ENCODE measurements at places on chromosomes 1 and 21. TPM values are rescaled to one million over a fixed set of nuclear protein-coding genes. Genes with fewer than 3 reads are reported as not detected.

Gene DIRAS3
- total RNA-seq: 2.8 TPM

Gene OVAAL
- total RNA-seq: not detected

Gene PPOX
- total RNA-seq: 42.6 TPM

Gene VWA1
- 191 TPM for total RNA-seq

Gene GPR25
- total RNA-seq: 1.2 TPM

Gene TRMT13
- total RNA-seq: 11.7 TPM

Gene BRWD1
- 43.2 TPM for total RNA-seq

Gene KRTAP20-2
- not detected for total RNA-seq

DNA sequence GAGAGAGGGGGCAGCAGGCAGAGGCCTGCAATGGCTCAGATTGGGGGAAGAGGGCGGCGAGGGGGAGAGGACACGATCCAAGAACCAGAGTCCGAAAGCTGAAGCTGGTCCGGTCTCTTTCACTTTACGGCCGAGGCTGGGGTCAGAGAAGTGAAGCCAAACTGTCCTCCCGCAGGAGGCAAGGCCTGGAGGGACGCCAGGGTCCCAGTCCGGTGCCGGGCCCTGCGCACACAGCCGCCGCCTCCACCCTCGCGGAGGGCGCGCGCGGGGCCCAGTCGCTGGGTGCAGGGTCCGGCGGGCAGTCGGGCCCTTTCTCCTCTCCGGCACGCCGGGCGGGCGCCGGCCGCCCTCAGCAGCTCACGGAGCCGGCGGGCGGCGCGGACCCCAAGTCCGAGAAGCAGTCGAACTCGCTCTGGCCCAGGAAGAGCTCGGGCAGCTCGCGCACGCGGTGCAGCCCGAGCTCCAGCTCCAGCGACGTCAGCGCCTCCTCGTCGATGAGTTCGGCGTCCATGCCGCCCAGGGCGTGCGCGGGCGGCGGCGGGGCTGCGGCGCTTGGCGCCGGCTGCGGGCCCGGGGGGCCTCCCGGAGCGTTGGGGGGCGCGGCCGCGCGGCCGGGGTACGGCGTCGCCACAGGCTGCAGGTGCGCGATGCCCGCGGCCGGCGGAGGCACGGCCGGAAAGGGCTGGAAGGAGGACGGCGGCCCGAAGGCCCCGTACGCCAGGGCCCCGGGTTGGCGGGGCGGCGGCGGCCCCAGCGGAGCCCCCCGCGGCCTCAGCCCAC is 749 bp downstream of the CITED4 start:
- no peak for DNase-seq

DNA sequence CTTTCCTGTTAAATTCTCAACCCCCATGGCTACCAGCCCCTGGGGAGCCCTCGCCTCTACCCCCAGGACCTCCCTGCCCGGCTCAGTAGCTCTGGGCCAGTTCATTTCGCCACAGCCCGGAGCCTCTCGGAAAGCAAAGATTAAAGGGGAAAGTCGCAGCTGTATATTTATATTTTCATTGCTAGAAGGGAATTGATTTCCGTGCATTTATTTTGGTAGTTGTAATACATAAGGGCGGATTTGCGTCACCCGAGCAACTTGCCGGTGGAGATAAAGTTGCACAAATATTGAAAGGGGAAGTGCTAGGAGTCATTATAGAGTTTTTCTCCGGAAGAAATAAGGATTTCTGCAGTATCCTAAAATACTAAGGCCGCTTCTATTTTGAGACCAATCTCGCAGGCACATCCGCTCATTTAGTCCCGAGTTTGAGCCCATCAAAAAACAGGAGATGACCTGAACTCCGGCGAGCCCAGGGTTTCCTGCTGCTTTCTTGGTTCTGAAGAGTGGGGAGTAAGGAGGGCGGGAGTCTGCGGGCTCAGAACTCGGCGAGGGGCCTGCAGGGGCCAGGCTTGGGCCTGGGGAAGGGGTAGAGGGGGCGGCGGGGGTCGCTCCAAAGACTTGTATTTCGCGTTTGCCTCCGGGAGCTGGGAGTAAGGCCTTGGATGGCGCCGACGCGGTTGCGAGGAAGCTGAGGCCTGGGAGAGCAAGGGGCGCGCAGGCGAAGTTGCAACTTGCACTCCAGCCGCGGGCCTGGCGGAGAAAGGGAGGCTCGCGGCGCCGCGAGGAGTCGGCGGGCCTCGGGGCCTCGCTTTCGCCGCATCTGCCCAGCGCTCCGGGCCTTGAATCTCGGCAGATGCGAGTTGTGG is 2.5 kb upstream of the HLX start:
- DNase-seq: no peak

DNA sequence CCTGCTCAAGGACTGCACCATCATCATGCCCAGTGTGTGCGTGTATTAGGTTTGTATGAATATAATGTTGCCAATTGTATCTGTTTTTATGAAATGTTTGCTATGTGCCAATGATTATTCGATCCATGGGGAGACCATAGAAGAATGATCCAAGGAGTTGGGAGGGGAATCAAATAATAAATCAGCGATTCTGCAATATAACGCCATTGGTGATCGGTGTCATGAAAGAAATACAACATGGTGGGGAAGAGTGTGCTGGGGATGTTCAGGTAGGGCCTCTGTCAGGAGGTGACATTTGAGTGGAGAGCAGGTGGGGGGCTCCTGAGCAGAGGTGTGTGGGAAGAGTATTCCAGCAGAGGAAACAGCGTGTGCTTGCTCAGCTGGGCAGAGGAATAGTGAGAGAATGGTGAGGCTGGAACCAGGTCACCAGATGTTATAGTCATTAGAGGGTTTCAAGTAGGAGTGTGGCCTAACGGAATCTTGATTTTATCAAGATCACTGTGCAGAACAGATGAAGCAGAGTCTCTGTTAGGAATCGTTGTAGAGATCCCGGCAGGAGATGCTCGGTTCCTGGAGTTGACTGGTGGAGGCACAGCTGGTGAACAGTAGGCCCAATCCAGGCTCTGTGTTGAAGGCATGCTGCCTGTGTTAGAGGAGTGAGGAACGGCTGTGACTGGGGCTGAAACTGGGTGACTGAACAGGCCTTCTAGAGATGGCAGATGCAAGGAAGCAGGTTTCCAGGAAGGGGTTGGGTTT is 2.9 kb upstream of the ZNF496 start:
- DNase-seq: no peak

DNA sequence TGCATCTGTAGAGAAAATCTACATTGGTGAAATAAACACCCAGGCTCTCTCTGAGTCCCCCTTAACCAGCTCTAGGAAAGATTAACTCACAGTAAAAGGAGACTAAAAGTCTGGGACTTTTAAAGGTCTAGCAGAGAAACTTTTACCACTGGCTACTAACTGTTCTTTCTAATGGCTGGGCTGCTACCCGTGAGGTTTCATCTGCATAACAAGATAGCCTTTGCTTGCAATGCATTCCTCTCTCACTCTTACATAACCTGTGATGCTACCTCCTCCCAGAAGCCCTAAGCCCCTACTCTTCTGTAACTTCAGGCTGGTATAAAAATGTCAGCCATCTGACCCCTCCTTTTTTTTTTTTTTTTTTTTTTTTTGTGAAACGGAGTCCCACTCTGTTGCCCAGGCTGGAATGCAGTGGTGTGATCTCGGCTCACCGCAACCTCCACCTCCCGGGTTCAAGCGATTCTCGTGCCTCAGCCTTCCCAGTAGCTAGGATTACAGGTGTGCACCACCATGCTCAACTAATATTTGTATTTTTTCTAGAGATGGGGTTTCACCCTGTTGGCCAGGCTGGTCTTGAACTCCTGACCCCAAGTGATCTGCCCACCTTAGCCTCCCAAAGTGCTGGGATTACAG is 344.2 kb downstream of the RGS7 start:
- DNase-seq: no peak

- DNase-seq: no peak
Measured at GRCh38 chr1:116420417-116421200, 47.6 kb downstream of the ATP1A1 start.

DNA sequence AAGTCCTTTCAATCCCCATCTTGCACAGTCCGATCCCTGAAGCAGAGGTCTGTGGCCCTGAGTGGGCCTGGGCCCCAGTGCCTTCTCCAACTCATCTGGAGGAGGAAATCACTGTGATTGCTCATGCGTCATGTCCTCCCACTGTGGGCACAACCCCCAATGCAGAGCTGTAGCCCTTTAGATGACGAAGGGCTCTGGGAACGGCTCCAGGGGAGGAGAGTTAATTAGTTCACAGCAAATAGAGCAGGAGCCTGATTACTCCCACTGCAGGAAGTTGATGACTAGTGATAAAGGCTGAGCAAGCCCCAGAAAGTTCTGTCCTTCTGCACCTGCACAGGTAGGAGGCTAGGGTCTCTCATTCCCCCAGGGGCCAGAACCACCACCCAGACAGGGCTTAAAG is 111.5 kb downstream of the CCDC185 start:
- DNase-seq: no peak

- no peak for DNase-seq
Measured at GRCh38 chr1:94883691-94884090, 43.2 kb downstream of the CNN3 start.

DNA sequence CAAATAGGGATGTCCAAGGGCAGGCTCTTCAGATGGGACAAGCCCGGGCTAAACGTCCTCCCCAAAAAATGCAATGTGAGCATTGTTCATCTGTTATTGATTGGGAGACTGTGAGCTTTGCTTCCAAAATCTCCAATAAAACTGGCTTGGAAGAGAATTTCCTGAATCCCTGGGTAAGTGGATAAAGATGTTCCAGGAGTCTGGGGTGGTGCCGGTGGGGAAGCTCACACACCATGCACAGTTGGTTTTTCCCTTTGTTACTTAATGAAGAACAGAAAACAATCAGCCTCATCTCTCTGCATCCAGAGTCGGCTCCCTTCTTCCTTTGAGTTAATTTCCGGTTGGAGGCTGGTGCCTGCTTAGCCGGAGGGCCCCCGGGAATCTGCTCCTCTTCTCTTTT is 72.1 kb upstream of the ZBTB40 start:
- DNase-seq: no peak

DNA sequence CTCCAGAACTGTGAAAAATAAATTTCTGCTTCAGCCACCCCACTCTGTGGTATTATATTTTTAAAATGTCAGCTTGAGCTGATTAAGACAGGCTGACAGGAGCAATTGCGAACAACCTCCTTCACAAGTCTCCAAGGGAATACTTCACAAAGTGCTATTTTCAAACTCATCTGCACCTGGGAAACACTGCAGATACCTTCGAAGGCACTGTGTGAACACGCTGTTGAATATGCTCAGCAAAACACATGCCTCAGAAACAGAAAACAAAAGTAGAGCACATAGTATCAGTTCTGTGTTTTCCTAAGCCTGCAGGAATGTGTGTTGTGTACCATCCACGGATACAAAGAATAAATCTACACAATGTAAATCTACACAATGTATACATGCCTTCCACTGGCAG is 10.6 kb downstream of the TSPAN2 start:
- DNase-seq: no peak

DNA sequence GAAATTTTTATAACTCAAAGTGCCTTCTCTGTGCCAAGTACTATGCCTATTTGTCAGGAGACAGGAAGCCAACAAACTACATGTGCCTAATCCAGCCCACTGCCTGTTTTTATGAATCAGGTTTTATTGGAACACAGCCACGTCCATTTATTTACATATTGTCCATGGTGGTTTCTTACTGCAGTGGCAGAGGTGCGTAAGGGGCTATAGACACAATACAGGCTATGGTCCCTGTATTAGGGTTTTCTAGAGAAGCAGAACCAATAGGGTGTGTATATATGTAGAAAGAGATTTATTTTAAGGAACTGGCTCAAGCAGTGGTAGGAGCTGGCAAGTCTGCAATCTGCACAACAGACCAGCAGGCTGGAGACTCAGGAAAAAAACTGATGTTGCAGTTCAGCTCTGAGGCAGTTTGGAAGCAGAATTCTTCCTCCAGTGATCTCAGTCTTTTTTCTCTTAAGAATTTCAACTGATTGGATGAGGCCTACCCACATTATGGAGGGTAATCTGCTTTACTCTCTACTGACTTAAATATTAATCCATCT is 15.4 kb downstream of the PPIE start:
- no peak for DNase-seq

GRCh38 chr1:2470290-2471158 is 5.6 kb upstream of the PLCH2 start:
- no peak for DNase-seq

DNA sequence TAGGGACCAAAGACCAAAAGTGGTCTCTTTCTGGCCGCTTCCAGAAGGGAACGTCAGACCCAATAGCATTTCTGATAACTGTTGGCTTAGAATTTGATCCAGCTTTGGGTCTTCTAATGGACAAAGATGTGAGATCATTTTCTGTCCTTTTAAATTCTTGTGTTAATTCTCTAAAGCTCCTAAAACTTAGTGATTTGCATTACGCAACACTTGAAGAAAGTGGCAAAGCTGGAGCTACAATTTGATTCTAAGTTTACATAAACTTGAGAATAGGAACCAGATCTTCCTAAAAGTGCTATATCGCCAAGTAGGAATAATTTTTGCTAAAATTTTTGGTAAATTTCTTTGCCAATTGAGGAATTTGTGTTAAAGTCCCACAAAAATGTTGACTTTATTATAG is 21.6 kb upstream of the PLA2G4A start:
- DNase-seq: no peak

GRCh38 chr21:33811167-33812010 is 104.2 kb downstream of the ATP5PO start:
- no peak for DNase-seq

DNA sequence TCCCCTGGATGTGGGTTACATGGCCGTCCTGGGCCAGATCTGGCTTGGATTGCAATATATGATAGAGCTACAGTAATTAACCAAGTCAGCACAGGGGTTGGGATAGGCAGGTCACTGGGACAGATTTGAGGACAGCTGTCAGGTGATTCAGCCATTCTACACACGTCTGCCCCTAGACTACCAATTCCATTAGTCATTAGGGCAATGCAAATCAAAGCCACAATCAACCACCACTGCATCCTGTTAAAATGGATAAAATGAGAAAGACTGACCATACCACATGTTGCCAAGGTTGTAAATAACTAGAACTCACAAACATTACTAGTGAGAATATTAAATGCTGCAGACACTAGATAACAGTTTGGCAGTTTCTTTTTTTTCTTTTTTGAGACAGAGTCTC is 16.0 kb downstream of the C21orf58 start:
- no peak for DNase-seq

GRCh38 chr1:11285883-11286734 is 13.1 kb downstream of the UBIAD1 start:
- no peak for DNase-seq
